ENCODE measurements at places on chromosomes 3 and 15. TPM values are rescaled to one million over a fixed set of nuclear protein-coding genes. Genes with fewer than 3 reads are reported as not detected.

Gene CISH
- 0.32 TPM for total RNA-seq

Gene SLC6A20
- not detected for total RNA-seq

Gene ITIH1
- not detected for total RNA-seq

Gene RAB6B
- 0.81 TPM for total RNA-seq

Gene TM4SF4
- not detected for total RNA-seq

Gene SLC24A5
- not detected for total RNA-seq

Measured in cardiac atrium fibroblast (primary cell).